Aortic smooth muscle cell (primary cell): ENCODE measurements at places on chromosomes 2 and 18. TPM values are rescaled to one million over a fixed set of nuclear protein-coding genes. Genes with fewer than 3 reads are reported as not detected.

IL1F10 gene
- not detected in 2 replicates for total RNA-seq

OTOS gene
- total RNA-seq = not detected in 2 replicates

RNU2-63P gene
- total RNA-seq = 33.8 TPM in 1 of 2 replicates, not detected in the other

MAP4K4 gene
- 242 and 419 TPM in 2 replicates for total RNA-seq

PPIG gene
- 24.8 and 28.0 TPM in 2 replicates for total RNA-seq

ARHGAP25 gene
- 0.50 and 0.92 TPM in 2 replicates for total RNA-seq
